Femur (tissue), 1 donor: ENCODE measurements at places on chromosomes 11 and 22.
A peak's percentile ranks its signal among the peaks of the same experiment; 100 is the strongest.

GRCh38 chr11:29584342-29584741 is 432.5 kb downstream of the KCNA4 start:
- no peak for DNase-seq

DNA sequence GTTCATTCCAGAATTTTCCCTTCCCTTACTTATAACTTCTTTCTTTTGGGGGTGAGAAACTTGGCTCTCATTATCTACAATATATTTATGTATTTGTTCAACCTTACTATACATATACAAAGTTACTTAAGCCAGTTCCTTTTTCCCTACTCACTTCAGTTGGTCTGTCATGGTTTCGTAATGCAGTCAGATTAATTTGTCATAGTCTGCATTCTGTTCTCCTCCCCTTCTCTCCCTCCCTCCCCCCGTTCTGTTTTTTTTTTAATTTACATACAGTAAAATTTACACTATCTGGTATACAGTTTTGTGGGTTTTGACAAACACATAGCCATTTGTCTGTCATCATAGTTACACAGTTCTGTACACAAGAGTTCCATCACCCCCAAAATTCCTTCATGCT is 71.8 kb upstream of the ADORA2A start:
- DNase-seq: no peak

- no peak for DNase-seq
Measured at GRCh38 chr11:49995565-49995964, 13.2 kb upstream of the OR4C12 start.

DNA sequence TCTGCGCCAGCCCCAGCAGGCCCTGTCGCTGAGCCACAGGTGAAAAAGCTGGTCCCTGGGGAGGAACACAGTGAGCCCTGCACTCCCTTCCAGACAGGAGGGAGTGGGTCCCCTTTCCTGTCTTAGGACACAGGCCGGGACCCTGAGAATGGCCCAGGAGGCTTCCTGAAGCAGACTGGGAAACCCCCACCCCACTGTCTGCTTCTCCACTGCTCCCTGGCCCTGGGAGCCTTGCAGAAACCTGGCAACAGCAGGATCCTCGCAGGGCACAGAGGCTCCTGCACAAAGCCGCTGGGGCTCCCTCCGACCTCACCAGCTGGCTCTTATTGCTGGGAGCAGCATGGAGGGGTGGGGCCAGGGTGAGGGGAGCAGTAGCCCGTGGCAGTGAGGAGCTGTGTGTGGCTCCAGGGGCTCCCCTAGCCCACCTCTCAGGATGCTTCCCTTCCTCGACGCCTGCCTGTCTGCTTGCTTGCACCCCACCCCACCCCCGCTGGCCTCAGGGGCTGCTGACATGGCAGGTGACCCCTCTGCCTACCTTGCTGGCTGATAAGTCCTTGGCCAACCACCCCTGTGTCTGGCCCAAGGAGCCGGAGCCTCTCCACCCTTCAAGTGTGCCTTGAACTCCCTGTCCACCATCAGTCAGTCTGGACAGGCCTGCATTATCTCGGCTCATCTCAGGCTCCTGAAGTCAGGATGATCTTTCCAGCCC is 72.1 kb upstream of the KCNQ1OT1 start:
- no peak for DNase-seq

DNA sequence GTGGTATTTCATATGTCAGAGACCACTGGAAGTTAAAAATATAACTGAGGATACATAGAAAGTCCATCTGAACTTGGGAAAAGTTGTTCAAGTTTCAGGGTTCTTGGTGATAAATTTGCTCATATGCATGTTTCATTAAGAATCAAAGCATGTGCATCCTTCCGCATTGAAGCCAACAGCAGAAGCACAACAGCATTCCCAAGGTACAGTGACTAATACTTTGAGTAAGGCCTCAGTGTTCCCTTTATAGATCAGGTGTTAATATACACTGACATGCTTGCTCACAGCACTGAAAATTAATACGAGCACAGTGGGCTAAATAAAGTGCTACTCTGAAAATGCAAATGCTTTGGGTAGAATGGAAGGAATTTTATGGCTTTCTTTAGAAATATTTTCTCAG is 691.1 kb downstream of the METTL15 start:
- DNase-seq: no peak

DNA sequence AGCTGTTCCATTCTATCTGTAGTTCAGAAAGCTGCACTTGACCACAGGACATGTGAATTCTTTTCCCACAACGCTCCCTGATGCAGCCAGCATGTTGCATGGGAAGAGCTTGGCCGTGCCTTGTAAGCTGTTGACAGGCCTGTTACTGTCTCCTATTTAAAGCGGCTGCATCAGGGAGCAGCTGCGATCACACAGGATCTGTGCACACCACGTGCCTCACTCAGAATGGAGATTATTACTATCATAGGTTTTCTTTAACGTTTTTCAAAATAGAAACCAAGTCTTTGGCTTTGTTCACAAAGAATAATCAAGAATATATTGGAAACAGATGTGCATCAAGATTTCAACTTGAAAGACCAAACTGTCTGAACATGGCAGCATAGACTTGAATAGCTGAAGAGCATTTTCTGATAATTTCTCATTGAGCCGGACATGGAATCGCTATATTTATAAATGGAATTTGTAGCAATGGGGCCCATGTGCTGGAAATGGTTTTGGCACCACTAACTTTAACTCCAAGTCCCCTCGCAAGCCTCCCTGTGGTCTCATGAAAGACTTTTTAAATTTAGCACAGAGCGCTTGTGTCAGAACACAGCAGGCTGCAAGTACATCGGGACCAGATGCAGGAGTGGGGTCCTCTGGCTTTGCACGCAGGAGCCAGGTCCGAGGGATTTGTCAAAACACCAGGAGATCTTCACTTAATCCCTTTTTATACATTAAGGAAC is 40.8 kb upstream of the MYO18B start:
- peak; percentile 89 for DNase-seq

DNA sequence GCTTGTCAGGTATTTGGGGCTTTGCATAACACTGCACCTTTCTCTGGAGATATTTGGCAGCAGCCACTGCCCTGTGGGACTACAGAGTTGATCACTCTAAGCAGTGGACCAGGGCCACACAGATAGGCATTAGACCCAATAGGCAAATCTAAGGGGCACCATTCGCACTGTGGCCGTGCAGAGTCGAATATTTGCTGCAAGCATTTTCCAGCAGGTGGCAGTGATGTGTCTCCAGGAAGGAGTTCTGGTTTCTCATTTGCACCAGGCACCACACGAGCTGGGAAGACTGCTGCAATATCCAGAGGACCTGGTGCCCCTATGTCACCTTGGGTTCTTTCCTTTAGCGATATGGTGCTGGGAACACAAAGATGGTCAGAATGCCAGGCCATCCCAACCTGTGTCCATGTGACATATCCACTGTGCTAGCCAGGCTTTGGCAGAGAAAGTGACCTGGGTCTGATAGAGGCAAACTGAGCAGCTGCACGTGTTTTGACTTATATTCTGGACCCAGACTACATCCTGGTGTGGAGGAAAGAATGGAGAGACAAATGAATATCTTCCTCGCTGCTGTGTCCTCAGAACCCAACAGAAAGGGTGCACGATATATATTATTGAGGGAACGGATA is 318.7 kb downstream of the BUD13 start:
- DNase-seq: peak; percentile 45

GRCh38 chr11:3996651-3997050 is 97.9 kb upstream of the RRM1 start:
- DNase-seq: no peak
